ENCODE measurements at places on chromosomes 13 and 19.

DNA sequence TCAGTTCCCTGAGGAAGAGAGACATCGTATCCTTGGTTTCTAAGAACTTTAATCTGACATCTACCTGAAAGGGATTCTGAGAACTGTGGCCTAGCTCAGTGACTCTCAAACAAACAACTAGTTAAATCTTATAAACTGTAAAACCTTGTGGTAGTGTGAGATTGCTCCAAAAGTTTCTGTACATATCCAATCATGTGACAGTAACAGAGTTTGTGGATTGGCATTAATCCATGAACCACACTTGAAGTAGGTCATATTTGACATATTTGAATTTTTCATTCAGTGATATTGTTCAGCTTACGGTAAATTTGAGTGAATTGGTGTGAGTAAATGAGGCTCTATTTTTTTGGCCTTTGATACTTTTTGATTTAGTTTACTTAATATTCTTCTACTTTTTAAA is 15.0 kb downstream of the TDRD3 start:
- no peak for DNase-seq

- no peak for DNase-seq
Measured at GRCh38 chr13:36261976-36262375, 35.6 kb downstream of the CCDC169 start.

- DNase-seq, result no peak
Measured at GRCh38 chr13:39233519-39233918, 195.3 kb downstream of the NHLRC3 start.

DNA sequence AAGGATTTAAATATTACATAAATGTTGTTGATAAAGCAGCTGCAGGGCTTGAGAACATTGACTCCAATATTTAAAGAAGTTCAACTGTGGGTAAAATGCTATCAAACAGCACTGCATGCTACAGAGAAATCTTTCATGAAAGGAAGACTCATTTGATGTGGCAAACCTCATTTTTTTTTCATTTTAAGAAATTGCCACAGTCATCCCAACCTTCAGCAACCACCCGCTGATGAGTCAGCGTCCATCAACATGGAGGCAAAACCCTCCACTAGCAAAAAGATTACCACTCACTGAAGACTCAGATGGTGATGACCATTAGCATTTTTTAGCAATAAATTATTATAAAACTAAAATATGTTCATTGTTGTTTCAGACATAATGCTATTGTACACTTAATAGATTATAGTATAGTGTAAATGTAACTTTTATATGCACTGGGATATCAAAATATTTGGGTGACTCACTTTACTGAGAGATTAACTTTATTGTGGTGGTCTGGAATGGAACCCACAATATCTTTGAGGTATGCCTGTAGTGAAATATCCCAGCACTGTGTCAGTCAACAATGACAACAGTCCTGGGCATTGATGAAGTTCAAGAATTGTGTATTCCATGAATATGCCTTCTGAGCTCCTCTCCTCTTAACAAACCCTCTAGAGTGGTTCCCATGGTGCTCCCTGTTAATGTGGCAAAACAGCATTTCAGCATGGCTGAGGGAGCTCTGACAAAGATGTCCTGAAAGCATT is 52.4 kb upstream of the SOX21 start:
- DNase-seq, result no peak

DNA sequence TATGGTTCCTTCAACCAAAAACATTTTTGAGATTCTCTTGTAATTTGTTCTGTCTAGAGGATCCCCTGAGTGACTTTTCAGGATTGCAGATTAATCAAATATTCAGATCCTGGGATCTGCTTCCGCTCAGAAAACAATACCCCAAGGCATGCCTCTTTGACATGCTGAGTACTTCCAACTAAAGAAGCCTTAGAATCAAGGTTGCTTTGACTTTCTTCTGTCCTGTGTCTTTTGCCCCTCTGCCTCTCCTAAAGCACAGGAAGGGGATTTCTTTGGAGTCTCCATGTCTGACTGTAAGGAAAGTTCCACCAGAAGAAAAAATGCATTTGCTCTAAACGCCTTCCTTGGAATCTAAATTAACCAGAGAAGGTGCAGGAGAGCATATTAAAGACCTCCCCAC is 431.5 kb downstream of the FGF14 start:
- no peak for DNase-seq

GRCh38 chr13:99656092-99656745 is 154.9 kb downstream of the TM9SF2 start:
- peak; percentile 88 for DNase-seq

- DNase-seq, result no peak
Measured at GRCh38 chr13:34034411-34034810, 216.5 kb downstream of the RFC3 start.

GRCh38 chr19:35140962-35141836 is 1.9 kb upstream of the FXYD7 start:
- DNase-seq, result peak; percentile 96

DNA sequence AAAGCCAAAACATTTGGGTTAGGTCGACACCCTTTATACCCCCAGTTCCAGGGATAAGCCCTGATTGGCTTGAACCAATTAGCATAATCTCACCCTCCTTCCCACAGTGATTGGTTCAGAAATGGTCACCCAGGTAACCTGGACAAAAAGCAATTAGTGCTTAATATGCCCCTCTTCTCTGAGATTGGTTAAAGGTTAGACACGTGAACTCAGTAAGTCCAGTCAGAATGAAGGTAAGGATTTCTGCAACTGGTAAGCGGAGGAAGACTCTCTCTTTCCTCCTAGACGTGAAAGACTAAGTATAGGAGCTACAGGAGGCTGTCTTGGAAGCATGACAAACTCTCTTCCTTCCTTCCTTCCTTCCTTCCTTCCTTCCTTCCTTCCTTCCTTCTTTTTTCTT is 1.3 kb upstream of the PNMA8C start:
- DNase-seq, result no peak

DNA sequence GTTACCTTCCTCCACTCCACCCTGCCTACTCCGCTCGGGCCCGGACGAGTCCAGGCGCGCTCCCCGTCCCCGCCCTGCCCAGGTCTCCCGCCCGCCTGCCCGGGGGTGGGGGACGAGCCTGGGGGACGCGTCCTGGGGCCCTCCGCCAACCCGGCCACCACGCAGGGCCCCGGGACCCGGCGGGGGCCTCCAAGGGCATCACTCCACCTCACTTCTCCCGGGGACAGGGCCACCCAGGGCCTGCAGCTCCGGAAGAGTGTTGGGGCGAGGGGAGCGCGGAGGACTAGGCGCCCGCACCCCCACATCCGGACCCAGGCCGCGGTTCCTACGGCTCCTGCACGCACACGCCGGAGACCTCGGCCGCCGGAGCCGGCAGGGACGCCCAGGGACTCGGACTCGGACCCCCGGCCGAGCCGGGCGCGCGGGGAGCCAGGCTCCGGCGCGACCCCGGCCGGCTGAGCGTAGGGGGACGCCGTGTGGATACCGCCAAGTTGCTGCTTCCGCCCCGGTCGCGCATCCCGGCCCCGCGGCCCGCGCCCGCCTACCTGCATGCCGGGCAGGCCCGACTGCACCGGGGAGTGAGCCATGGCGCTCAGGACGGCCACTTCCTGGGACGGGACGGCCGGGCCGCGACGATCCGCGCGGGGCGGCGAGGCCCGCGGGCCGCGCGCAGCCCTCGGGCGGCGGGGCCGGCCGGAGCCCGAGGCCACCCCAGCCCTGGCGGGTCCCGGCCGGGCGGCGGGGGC is 534 bp downstream of the STK24 start:
- DNase-seq, result peak; percentile 38

DNA sequence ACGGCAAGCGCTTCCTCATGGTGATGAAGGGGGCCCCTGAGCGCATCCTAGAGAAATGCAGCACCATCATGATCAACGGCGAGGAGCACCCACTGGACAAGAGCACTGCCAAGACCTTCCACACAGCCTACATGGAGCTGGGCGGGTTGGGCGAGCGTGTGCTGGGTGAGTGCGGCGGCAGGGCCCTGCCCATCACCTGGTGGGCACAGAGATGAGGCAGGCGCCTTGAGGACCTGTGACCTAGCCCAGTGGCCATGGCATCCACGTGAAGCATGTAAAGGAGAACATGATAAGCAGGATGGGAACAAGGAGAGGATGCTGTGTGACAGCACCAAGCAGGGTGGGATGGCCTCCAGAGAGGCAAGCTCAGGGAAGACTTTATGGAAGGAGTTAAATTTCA is 18.5 kb downstream of the ATP12A start:
- no peak for DNase-seq

- no peak for DNase-seq
Measured at GRCh38 chr19:13861392-13861713, 15.6 kb upstream of the NANOS3 start.

GRCh38 chr19:33722456-33723239 is 74.0 kb upstream of the KCTD15 start:
- DNase-seq, result no peak

DNA sequence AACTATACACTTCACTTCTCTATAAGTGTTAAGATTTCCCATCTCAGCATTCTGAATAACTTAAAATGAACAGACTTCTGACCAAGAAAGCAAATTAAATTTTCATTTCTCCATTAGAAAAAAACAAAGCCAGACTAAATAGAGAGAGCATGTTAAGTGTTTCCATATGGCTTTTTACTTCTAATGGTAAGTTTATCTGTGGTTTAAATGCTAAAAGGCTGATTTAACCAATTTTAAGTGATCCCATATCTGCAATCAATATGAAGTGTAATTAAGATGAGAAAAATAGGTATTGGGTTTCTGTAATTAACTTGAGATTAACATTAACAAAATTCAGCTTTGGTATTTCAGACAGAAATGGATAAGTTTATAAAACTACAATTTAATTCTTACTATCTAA is 107.8 kb downstream of the ELF1 start:
- no peak for DNase-seq

DNA sequence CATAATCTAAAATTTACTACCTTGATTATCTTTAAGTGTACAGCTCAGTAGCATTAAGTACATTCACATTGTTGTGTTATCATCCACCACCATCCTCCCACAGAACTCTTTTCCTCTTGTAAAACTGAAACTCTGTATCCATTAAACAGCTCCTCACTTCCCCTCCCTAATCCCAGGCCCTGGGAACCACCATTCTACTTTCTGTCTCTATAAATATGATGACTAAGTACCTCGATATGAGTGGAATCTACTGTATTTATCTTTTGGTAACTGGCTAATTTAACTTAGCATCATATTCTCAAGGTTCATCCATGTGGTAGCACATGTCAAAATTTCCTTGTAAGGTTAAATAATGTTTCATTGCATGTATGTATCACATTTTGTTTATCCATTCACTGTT is 49.0 kb upstream of the POMP start:
- DNase-seq, result no peak

GRCh38 chr19:34274827-34275625 is 20.7 kb downstream of the GARRE1 start:
- no peak for DNase-seq

GRCh38 chr19:16034180-16034579 is 42.1 kb upstream of the TPM4 start:
- DNase-seq, result no peak

DNA sequence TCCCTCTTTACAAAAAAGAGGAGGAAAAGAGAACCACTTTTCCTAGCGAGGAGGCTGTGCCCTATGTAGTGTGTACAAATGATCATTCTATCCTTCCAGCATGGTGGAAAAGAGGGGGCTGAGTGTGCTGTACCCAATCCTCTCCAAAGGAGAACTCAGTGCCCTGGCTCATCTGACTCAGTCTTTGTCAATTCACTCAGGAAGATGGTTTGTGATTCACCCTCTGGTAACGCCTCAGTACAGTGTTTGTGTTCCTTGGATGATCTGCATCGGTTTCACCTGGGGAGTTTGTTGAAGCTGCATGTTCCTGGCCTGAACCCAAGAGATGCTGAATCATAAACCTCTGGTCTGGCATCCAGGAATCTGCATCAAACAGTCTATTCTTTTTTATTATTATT is 18.3 kb upstream of the ENOX1 start:
- DNase-seq, result no peak

- no peak for DNase-seq
Measured at GRCh38 chr19:49741210-49741844, 21.8 kb downstream of the TSKS start.

GRCh38 chr13:70090036-70090723 is 17.4 kb upstream of the ATXN8OS start:
- DNase-seq, result no peak

GRCh38 chr19:32427536-32427935 is 22.0 kb downstream of the DPY19L3 start:
- no peak for DNase-seq

DNA sequence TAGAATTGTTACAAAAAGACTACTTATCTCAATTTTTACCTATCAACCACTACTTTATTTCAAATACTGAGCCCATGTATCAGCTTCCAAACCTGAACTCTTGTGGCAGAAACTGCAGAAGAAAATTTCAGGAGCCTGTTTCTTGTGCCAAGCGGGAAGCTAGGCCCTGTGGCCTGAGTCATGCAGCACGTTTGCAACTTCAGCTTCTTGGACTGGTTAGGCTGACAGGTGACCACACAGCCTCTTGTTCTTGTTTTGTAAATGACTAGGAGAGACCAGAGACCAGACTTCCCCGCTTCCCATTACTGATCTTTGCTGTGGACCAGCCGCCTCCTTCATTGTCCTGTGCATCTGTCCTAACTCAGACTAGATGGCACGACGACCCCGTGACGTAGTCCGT is 3.4 kb upstream of the LAMP1 start:
- DNase-seq, result no peak

DNA sequence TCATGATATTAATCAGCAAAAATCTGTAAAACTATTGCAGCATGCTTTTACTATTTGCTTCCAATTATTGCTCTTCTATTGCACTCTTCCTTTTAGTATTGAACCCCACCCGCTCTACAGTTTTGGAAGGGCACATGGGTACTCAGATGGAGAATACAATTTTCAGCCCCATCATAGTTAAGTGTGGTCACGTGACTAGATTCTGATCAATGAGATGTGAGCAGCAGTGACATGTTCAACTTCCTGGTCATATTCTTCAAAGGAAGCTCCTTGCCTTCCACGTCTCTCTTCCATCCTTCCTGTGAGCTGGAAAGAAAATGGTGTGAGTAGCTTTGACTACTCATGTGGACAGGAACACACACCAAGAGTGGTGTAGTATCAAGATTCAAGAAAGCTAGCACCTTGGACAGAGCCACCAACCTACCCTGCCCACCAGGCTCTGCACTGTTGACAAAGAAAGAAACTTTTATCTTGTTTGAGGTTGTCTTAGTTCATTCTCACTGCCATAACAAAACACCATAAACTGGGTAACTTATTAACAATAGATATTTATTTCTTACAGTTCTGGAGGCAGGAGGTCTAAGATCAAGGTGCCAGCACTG is 3.8 kb upstream of the FGF14 start:
- DNase-seq, result no peak

DNA sequence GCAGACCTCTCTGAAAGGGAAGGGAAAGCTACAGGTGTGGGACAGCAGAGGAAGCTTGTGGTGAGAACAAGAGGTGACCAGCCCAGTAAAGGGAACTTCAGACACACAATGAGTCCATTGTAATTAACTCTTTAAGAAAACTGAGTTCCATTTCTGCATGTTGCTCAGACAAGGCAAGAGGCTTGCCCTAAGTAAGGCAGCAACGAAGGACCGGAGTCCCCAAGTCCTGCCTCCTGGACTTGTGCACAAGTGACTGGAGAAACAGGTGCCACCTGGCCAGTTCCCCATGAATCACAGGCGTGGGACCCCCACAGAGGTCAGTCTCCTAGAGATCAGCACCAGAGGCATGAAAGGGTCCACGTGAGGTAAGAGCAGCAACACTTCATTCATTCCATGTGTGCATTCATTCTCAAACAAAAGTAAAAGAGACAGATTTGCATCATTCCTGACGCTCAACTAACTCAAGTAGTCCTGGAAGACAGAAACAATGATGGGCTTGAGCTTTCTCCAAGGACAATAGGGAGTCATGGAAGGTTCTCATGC is 14.7 kb upstream of the SIGLEC6 start:
- DNase-seq, result no peak

GRCh38 chr19:32924200-32924599 is 47.6 kb downstream of the CEP89 start:
- DNase-seq, result no peak

All from CD4-positive, alpha-beta T cell treated with Interleukin-17A for 1 hour (primary cell).